Bronchus fibroblast of lung (primary cell): ENCODE measurements at places on chromosomes 13 and 19. TPM values are rescaled to one million over a fixed set of nuclear protein-coding genes. Genes with fewer than 3 reads are reported as not detected.

GJA3 gene
- 0.30 and 0.34 TPM in 2 replicates for total RNA-seq

METTL21C gene
- not detected in 2 replicates for total RNA-seq

PLIN4 gene
- 0.15 and 0.17 TPM in 2 replicates for total RNA-seq

AP1M2 gene
- total RNA-seq: 2.0 TPM in 1 of 2 replicates, not detected in the other

ZNF724 gene
- total RNA-seq: 8.2 and 9.2 TPM in 2 replicates

S1PR4 gene
- not detected in 2 replicates for total RNA-seq

SELENOV gene
- not detected in 2 replicates for total RNA-seq

ACER1 gene
- total RNA-seq: 0.15 TPM in 1 of 2 replicates, not detected in the other

PPFIA3 gene
- 2.2 TPM in 2 replicates for total RNA-seq

ZFP82 gene
- total RNA-seq: 1.8 and 2.4 TPM in 2 replicates

SLC25A41 gene
- total RNA-seq: not detected in 2 replicates

SERPINE3 gene
- not detected in 2 replicates for total RNA-seq

SYNGR4 gene
- not detected in 2 replicates for total RNA-seq

SLAIN1 gene
- total RNA-seq: 0.15 and 0.17 TPM in 2 replicates

HSD11B1L gene
- total RNA-seq: 12.4 and 13.1 TPM in 2 replicates

LILRB4 gene
- total RNA-seq: not detected in 2 replicates

RFPL4AL1 gene
- not detected in 2 replicates for total RNA-seq

RASGRP4 gene
- not detected in 2 replicates for total RNA-seq

CHST8 gene
- total RNA-seq: under 0.01 TPM in 1 of 2 replicates, not detected in the other

SCGB2B2 gene
- total RNA-seq: 0.74 TPM in 1 of 2 replicates, not detected in the other

RPS16 gene
- 1,802 and 2,514 TPM in 2 replicates for total RNA-seq

AMER2 gene
- not detected in 2 replicates for total RNA-seq

IZUMO4 gene
- total RNA-seq: 1.0 TPM in 2 replicates

DACH1 gene
- total RNA-seq: under 0.01 and 0.17 TPM in 2 replicates

NKPD1 gene
- total RNA-seq: 0.15 and 0.34 TPM in 2 replicates

PLVAP gene
- total RNA-seq: not detected in 2 replicates

MICU2 gene
- 60.2 and 66.3 TPM in 2 replicates for total RNA-seq

KISS1R gene
- total RNA-seq: not detected in 2 replicates

SLC17A7 gene
- total RNA-seq: not detected in 2 replicates

ZNF470 gene
- total RNA-seq: 0.59 and 1.2 TPM in 2 replicates

WDR88 gene
- not detected in 2 replicates for total RNA-seq

SOX1 gene
- not detected in 2 replicates for total RNA-seq

OSCAR gene
- total RNA-seq: under 0.01 TPM in 1 of 2 replicates, not detected in the other

CCL25 gene
- total RNA-seq: not detected in 2 replicates

ATP4A gene
- total RNA-seq: not detected in 2 replicates

PALM gene
- 9.2 and 10.1 TPM in 2 replicates for total RNA-seq

FOSB gene
- 2.5 and 3.0 TPM in 2 replicates for total RNA-seq

ATP4B gene
- not detected in 2 replicates for total RNA-seq

TMEM190 gene
- total RNA-seq: not detected in 2 replicates

PGPEP1 gene
- total RNA-seq: 6.1 and 8.7 TPM in 2 replicates

CTXN1 gene
- 3.4 and 4.4 TPM in 2 replicates for total RNA-seq

SLC15A1 gene
- total RNA-seq: not detected in 2 replicates

ZNF229 gene
- total RNA-seq: 2.7 and 3.6 TPM in 2 replicates

OR2Z1 gene
- not detected in 2 replicates for total RNA-seq

ZNF880 gene
- 9.8 and 14.6 TPM in 2 replicates for total RNA-seq

ETFB gene
- 77.2 and 84.4 TPM in 2 replicates for total RNA-seq

PRR19 gene
- 0.84 and 1.0 TPM in 2 replicates for total RNA-seq

MVB12A gene
- total RNA-seq: 101 and 106 TPM in 2 replicates

CGB8 gene
- not detected in 2 replicates for total RNA-seq
